Psoas muscle (tissue), 8 donors: ENCODE measurements at places on chromosomes 1 and 21. TPM values are rescaled to one million over a fixed set of nuclear protein-coding genes. Genes with fewer than 3 reads are reported as not detected.

DNA sequence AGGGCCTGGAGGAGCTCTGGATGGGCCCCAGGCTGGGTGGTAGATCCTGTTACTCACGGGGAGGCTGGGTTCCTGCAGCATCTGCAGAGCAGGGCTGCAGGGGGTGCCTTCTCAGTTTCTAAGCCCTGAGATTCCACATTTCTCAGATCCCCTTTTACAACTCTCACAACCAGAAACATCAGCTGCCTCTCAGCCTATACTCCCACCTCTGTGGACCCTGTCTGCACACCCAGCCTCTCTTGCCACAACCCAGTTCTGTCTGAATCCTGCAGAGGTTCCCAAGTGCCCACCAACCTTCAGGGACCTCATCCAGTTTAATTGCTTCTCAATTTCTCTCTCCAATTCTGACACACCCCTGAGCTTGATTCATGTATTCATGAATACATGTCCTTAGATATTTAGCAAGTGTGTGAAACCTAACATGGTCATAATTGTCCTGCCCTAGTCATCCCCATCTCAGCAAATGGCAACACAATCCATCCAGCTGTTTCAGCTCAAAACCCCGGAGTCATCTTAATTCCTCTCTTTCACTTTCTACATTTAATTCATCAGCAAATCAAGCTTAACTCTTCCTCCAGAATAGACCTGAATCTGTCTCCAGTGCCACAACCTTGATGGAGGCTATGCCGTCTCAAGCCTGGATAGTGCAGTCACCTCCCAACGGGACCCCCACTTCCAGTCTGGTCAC is 57.0 kb upstream of the NEK2 start:
- no peak for DNase-seq
- no peaks in the 10 kb centered on the region for H3K4me1 ChIP-seq
- no peak overlapping the region for H3K4me3 ChIP-seq

Gene WDR64
- total RNA-seq = not detected

GRCh38 chr21:44749759-44750674 is 38.6 kb upstream of the TSPEAR start:
- peaks cover 14% of the 10 kb centered on the region for H3K27me3 ChIP-seq
- no peaks in the 10 kb centered on the region for H3K36me3 ChIP-seq
- no peak overlapping the region for H3K4me3 ChIP-seq
- peak; percentile 41 for DNase-seq

DNA sequence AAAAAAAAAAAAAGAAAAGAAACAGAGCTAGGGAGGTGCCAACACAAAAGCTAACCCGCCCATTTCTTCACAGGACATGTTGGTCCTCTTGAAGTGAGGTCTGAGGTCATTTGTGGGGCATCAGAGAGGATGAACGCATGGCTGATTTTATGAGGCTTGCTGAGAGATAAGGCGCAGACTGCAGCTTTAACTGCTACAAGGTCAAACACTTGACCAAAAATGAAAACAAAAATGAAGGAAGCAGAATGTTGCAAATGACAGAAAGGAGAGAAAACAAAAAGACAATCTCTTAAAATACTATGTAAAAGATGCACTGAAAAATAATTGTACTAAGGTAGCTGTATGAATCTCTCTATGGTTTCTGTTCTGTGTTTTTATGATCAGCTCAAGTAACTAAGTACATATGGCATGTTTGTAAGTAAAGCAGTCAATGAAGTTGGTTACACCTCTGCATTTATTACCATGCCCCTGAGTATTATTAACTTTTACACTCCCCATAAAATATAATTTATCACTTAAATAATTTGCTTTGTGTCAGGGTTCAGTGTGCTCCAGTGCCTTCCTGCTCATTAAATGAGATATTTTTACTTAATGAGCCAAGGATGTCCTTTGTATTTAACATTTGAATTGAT is 249.1 kb upstream of the NR5A2 start:
- H3K27ac ChIP-seq = no peak overlapping the region
- H3K27me3 ChIP-seq = no peaks in the 10 kb centered on the region

GRCh38 chr1:229550812-229551567 is 7.5 kb downstream of the ABCB10 start:
- no peak overlapping the region for H3K4me3 ChIP-seq
- H3K4me1 ChIP-seq = peaks cover 8% of the 10 kb centered on the region
- no peak for DNase-seq

GRCh38 chr1:247273013-247273412 is 17.1 kb downstream of the VN1R5 start:
- no peak overlapping the region for H3K27ac ChIP-seq
- no peak overlapping the region for H3K4me3 ChIP-seq
- no peak for DNase-seq
- no peaks in the 10 kb centered on the region for H3K27me3 ChIP-seq

- H3K4me1 ChIP-seq = no peaks in the 10 kb centered on the region
- no peak overlapping the region for H3K27ac ChIP-seq
- H3K27me3 ChIP-seq = no peaks in the 10 kb centered on the region
- no peak for DNase-seq
- H3K36me3 ChIP-seq = no peaks in the 10 kb centered on the region
These were observed 53.6 kb upstream of the AJAP1 start for GRCh38 chr1:4600615-4601460.

Gene HFM1
- total RNA-seq = 2.0 TPM

Gene PGBD5
- 9.8 TPM for total RNA-seq

Gene IKBKE
- 0.89 TPM for total RNA-seq

GRCh38 chr1:67759692-67760029 is 73.6 kb downstream of the GNG12 start:
- H3K4me1 ChIP-seq = peaks cover 21% of the 10 kb centered on the region
- H3K27ac ChIP-seq = peak overlapping the region; percentile 66
- no peak overlapping the region for H3K4me3 ChIP-seq
- no peaks in the 10 kb centered on the region for H3K36me3 ChIP-seq
- no peak for DNase-seq

- peaks cover 36% of the 10 kb centered on the region for H3K36me3 ChIP-seq
- peaks cover 56% of the 10 kb centered on the region for H3K4me1 ChIP-seq
- peak; percentile 78 for DNase-seq
- peak overlapping the region; percentile 83 for H3K27ac ChIP-seq
- H3K27me3 ChIP-seq = no peaks in the 10 kb centered on the region
- H3K4me3 ChIP-seq = peak overlapping the region; percentile 37
These were observed 16.7 kb downstream of the SLC25A33 start for GRCh38 chr1:9555942-9556341.

DNA sequence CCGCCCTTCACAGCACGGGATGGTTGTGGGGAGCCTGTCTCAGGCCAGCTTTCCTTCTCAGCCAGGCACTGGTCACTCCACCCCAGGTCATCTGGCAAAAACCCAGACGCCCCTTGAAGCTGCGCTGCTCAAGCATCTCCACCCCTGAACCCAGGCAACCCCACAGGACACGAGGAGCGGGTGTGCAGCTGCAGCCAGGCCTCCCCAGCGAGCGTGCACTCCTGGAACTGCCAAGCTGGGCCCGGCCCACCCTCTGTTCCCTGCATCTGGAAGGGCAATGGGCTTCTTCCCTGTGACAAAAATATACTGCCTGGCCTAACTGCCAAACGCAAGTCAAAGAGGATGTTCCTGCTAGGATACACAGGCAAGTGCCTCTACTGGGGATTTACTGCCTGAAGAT is 39.7 kb downstream of the SLC66A1 start:
- no peak overlapping the region for H3K27ac ChIP-seq
- DNase-seq = peak; percentile 74
- H3K4me1 ChIP-seq = no peaks in the 10 kb centered on the region
- H3K27me3 ChIP-seq = no peaks in the 10 kb centered on the region

DNA sequence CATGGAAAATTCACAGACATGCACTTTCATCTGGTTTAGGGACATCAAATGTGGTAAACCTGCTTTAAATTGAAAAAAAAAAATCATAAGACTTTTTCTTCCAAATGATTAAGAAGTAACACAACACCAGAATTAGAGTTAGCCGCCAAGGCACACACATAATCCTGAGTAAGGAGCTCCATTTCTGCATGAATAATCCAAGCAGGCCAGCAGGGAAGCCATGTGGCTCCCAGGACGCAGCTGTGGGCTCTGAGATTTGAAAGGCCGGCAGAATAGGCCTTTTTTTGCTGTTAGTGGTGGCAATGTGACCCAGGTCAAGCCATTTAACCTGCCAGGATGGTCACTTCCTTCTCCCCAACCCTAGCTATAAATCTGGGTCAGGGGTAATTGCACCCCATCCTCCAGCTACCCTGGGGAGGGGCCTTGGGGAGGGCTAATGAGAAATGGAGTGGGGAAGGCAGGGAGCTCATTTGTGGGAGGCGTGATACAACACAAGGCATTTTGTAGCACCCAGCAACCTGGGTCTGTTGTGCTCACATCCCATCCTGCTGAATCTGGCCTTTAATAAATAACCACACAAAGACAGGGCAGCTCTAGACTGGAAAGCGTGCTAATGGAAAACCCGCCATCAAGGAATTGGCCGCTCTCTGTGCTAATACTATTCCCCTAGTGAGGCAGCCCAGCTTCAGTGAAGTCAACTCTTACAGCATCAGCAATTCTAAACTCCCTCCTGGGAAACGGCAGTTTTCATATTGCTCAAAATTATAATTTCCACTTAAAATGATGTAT is 178.5 kb downstream of the RHOU start:
- no peak overlapping the region for H3K27ac ChIP-seq
- no peaks in the 10 kb centered on the region for H3K27me3 ChIP-seq
- DNase-seq = no peak
- no peak overlapping the region for H3K4me3 ChIP-seq
- H3K36me3 ChIP-seq = no peaks in the 10 kb centered on the region

- no peaks in the 10 kb centered on the region for H3K27me3 ChIP-seq
- no peak overlapping the region for H3K27ac ChIP-seq
- H3K36me3 ChIP-seq = peaks cover 59% of the 10 kb centered on the region
- H3K4me1 ChIP-seq = peaks cover 4% of the 10 kb centered on the region
These were observed 13.0 kb downstream of the GOLPH3L start for GRCh38 chr1:150683914-150684313.

GRCh38 chr1:83799594-83799993 is 199.3 kb downstream of the TTLL7 start:
- no peaks in the 10 kb centered on the region for H3K36me3 ChIP-seq
- H3K27ac ChIP-seq = no peak overlapping the region
- no peaks in the 10 kb centered on the region for H3K4me1 ChIP-seq
- H3K4me3 ChIP-seq = no peak overlapping the region
- H3K27me3 ChIP-seq = no peaks in the 10 kb centered on the region

Gene CHI3L1
- 156 TPM for total RNA-seq

GRCh38 chr1:70718086-70718630 is 307.1 kb downstream of the CTH start:
- H3K36me3 ChIP-seq = no peaks in the 10 kb centered on the region
- no peak overlapping the region for H3K27ac ChIP-seq
- H3K4me1 ChIP-seq = no peaks in the 10 kb centered on the region
- DNase-seq = no peak

GRCh38 chr1:94947437-94947836 is 20.5 kb upstream of the CNN3 start:
- H3K36me3 ChIP-seq = no peaks in the 10 kb centered on the region
- no peaks in the 10 kb centered on the region for H3K27me3 ChIP-seq
- H3K4me3 ChIP-seq = no peak overlapping the region
- DNase-seq = no peak
- no peak overlapping the region for H3K27ac ChIP-seq
- H3K4me1 ChIP-seq = no peaks in the 10 kb centered on the region

Gene IGFN1
- total RNA-seq = 231 TPM

DNA sequence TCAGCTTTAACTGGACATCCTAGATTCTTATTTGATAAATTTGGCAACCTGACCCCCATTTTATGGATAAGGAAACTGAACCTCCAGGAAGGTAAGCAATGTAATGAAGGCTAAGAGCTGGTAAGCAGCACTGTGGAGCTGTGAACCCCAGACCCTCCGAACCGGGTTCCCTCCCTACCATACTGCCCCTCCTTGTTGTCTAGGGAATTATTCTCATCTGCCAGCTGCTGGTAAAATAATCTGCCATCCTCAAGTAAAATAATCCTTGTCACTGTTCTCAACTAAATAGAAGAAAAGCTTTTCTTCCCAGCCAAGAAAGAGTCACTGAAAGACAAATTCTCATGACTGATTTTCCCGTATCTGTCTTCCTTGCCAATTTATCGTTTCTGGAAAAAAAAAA is 55.8 kb upstream of the PRDX6 start:
- H3K4me3 ChIP-seq = no peak overlapping the region
- no peaks in the 10 kb centered on the region for H3K4me1 ChIP-seq
- H3K36me3 ChIP-seq = no peaks in the 10 kb centered on the region
- no peaks in the 10 kb centered on the region for H3K27me3 ChIP-seq

- H3K4me1 ChIP-seq = no peaks in the 10 kb centered on the region
- H3K27ac ChIP-seq = no peak overlapping the region
- H3K36me3 ChIP-seq = no peaks in the 10 kb centered on the region
- H3K4me3 ChIP-seq = no peak overlapping the region
- H3K27me3 ChIP-seq = peaks cover 3% of the 10 kb centered on the region
These were observed 66.7 kb downstream of the BARHL2 start for GRCh38 chr1:90650401-90650800.

DNA sequence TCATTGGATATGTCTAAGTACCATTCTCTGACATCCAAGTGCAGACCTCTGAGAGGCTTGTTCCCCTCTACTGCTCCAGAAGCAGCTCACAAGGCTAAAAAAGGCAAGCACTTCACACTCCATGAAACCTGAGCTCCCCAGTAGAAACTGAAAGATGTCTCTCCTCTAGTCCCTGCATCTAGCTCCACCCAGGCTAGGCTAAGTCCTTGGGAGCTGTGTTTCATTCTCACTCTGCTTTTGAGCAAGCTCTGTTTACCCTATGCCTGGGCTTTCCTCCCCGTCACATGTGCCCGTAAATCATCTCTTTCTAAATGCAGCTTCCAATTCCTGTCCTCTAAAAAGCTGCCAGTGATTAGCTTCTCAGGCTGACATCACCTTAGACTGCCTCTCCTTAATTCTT is 39.0 kb downstream of the LRRC71 start:
- no peaks in the 10 kb centered on the region for H3K27me3 ChIP-seq
- H3K4me1 ChIP-seq = peaks cover 4% of the 10 kb centered on the region
- peaks cover 90% of the 10 kb centered on the region for H3K36me3 ChIP-seq
- no peak overlapping the region for H3K4me3 ChIP-seq

DNA sequence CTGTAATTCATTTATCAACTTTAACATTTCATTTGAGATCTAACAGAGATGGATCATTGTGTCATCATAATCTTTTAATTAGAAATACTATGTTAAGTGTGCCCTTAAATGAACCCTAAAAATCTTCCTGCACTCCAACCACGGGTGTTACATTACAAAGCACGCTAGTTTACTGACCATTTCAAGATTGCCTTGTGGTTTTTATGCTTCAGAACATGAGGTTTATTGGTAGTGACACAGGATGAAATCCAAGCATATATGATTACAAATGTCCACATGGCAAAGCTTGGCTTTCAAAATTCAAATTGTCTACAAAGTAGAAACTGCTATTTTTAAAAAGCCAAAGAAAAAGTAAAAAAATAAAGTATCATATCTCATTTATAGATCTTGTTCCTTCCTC is 190.4 kb upstream of the USP25 start:
- no peaks in the 10 kb centered on the region for H3K4me1 ChIP-seq
- DNase-seq = no peak
- no peak overlapping the region for H3K4me3 ChIP-seq
